Activated CD8-positive, alpha-beta memory T cell treated with anti-CD3 and anti-CD28 coated beads for 4 hours (primary cell): ENCODE measurements at places on chromosomes 4 and X.

DNA sequence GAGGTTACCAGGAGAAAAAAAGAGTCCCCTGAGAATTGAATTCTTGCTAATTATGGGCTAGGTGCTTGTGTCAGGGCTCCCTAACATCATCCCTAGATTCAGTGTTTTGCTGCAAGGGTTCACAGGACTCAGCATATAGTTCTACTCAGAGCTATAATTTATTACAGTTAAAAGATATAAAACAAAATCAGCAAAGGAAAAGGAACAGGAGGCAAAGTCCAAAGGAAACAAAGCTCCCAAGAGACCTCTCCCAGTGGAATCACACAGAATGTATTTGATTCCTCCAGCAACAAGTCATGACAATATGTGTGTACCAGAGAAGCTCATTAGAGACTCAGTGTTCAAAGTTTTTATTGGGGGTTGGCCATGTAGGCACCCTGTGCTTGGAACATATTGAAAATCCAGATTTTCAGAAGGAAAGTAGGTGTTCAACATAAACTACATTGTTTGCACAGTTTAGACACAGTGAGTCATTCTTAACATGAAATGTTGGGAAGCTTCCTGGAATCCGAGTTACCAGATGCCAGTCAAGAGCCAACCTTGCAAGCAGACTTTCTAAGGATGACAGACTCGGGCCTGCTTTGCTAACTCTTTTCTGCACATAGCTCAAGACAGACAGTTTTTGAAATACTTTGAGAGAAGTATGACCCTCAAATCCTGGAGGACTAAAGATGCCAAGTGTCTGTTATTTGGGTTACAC is 311.3 kb upstream of the EMCN start:
- DNase-seq = no peak

DNA sequence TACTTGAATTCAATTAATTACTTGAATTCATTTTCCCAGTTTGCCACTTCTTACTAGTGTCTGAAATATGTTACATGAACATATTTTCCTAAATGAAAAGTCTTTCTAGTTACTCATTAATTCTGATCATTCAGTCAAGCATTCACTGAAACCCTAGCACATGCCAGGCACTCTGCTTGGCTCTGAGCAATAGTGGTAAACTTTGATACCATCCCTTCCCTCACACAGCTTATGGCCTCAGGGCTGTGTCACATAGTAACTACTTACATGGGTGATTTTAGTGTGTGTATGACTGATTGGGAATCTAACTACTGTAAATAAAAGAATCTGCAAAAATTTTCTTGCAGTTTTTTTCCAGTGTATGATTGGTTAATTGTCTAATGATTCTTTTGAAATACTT is 32.7 kb downstream of the METAP1 start:
- no peak for DNase-seq

GRCh38 chr4:169988252-169988651 is 37.9 kb downstream of the MFAP3L start:
- no peak for DNase-seq

DNA sequence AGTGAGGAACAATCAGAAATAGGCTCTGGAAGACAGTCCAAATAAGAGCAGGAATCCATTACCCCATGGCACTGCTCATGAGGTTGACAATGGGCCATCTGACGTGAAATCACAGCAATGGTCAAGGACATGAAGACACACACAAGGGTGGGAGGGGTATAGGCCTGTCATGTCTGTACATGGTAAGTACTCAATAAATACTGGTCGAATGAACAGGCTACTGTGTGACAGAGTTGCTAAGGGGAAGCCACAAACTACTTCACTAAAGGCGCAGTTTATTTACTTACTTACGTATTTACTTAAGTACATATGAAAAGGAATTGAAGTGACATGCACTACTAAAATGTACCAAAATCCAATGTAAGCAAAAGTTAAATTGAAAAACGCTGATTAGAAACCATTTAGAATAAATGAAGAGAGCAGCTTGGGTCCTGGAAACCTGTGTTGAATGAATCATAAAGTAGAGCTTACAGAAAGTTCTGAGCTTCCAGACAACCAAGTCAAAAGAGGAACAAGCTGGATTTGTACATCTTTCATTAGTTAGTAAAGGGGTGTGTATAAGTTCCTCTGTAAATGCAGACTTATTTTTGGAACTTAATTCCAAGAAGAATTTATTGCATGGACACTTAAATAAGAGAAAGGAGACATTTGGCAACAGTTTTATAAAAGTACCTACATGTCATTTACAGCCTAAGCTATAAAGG is 32.7 kb downstream of the ALPK1 start:
- DNase-seq = no peak

GRCh38 chr4:78569306-78569821 is 17.8 kb downstream of the ANXA3 start:
- no peak for DNase-seq

DNA sequence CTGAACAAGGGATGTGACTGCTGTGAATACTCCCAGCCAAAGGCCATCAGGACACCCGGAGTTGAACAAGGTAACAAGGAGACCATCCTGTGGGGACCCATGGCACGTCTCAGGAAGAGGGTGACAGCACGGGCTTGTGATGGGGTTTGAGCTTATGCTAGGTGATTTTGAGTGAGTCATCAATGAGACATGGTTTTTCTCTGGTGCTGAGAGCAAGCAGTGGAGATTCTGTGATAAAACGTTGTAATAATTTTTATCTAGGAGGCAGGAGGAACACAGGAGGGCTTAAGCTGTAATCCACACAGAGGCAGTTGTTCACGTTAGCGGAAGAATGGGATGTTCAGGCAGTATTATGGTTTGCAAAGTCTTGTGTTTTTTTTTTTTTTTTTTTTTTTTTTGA is 36.0 kb downstream of the TRIML1 start:
- no peak for DNase-seq

GRCh38 chrX:127439676-127440075 is 612.5 kb downstream of the ACTRT1 start:
- no peak for DNase-seq
